ENCODE measurements at places on chromosomes 4 and X.

GRCh38 chr4:1446502-1447386 is 40.5 kb upstream of the NKX1-1 start:
- DNase-seq: no peak

DNA sequence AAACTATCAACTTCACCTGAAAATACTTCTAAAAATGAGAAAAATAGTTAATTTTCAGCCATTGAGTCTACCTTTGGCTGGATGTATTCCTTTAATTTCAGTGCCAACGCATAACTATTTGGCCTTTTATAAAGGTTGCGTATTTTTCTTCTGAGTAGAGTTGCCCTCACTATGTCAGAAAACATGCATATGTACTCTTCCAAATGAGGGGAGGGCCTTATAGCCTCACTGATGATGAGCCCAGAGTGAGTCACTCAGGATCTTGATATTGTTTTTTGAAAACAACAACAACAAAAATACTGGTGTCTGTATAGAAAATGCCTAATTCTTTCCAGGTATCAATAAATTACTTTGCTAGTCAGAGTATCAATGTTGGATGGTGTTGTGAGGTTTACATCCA is 349.3 kb downstream of the FBXO8 start:
- no peak for DNase-seq

- no peak for DNase-seq
These were observed 81.2 kb downstream of the CXXC4 start for GRCh38 chr4:104413487-104413886.

GRCh38 chr4:48015216-48015615 is 1.3 kb downstream of the CNGA1 start:
- no peak for DNase-seq

GRCh38 chr4:134807231-134807745 is 605.7 kb upstream of the PABPC4L start:
- DNase-seq: no peak

- no peak for DNase-seq
These were observed 41.8 kb upstream of the VEGFC start for GRCh38 chr4:176834531-176834930.

Data from CD8-positive, alpha-beta memory T cell (primary cell).